ENCODE measurements at places on chromosomes 6 and 20. TPM values are rescaled to one million over a fixed set of nuclear protein-coding genes. Genes with fewer than 3 reads are reported as not detected.

The LYRM2 gene
- 22.6 TPM for total RNA-seq

The ASXL1 gene
- 29.6 TPM for total RNA-seq

The GSTA3 gene
- total RNA-seq, result 0.19 TPM

The CLDN20 gene
- not detected for total RNA-seq

The TRIM31 gene
- total RNA-seq, result not detected

The KIF6 gene
- 0.19 TPM for total RNA-seq

The MAN1A1 gene
- total RNA-seq, result 150 TPM
